Hypothalamus (tissue), 51 donors: ENCODE measurements at places on chromosomes 3 and 15.

DNA sequence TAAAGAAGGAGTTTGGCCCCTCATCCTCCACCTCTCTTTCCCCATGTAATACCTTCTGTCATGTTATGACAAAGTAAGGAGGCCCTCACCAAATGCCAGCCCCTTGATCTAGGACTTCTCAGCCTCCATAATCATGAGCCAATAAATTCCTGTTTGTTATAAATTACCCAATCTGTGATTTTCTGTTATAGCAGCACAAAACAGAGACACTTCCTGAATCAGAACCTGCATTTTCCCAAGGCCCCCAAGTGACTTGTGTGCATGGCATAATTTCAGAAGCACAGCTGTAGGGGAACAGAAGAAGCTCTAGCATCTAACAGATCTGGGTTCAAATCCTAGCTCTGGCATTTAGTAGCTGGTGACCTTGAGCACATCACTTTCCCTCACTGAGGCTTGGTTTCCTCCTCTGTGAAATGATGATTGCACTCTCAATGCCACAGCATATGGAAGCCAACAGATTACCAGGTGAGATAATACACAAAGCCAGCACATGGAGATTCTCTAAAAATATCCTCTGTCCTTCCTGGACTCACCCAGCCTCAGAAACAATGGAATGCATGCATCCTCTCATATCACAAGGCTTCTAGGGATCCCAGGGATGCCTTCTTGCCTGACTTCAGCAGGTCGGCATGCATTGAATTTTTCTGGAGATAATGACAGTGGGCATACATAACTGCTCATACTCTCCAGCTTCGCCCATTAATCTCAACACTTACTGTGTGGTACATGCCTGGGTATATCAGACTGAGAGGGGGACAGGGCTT lies 26.3 kb downstream of the TLNRD1 start:
- no peak for DNase-seq

DNA sequence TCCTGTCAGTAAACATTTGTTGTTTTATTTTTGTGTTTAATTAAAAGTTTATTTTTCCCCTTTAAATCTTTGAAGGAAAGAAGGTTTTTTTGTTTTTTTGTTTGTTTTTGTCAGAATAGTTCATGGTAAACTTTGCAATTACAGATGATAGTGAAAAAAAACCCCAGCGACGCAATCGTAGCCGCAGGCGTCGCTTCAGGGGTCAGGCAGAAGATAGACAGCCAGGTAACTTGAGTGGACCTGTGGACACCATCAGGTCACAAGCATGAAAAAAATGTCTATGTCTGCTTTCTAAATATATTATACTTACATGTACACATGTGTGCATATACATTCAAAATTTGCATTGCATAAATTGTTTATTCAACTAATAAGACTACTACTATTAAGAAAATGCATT lies 18.6 kb downstream of the DNAJC19 start:
- no peak for DNase-seq

DNA sequence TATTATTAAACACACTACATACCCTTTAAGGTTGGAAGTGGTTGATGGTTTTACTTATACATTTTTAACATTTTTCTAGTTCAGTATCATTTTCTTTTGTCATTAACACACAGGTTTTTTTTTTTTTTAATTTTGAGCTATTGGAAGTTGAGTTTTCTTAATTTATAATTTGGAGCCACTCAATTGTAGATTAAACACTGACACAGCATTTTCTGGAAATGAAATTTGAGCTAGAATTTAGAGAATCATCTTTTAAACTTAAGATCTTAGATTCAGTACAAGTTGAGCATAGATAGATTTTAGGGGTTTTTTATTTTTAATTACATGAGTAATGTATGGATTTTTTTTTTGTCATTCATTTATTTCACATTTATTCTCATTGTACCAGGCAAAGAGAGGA lies 35.0 kb downstream of the RASA2 start:
- DNase-seq: no peak

DNA sequence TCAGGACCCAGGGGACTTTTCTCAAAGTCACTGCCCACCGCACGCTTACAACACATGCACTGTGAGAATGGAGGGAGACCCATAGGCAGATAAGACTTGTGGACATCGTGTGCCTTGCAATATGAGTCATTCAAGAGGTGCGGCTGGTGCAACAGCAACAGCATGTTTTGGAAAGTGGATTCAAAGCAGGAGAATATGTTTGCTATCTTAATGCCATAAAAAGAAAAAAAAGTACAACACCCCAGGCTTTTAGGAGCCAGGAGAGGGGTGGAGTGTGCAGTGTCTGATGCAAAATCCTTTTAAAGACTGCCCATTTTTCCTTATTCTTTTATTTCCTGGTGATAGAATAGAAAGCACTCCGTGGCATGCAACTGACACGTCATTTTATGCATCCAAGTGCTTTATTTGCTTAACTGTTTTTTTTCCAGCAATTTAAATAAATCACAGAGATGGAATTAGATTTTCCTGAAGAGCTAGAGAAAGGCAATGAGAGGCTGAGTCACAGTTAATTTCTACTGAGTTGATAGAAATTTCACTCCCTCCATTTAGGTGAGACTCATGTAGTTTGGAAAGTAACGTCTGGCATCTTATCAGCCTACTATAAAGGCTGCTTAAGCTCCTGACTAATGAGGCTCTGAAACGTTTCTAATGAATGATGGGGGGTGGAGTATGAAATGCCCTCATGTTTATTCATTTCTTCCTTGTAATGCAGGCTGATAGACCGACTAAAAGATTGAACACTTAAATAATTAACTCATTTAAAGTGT lies 96.4 kb downstream of the NSUN3 start:
- DNase-seq: peak; percentile 65

DNA sequence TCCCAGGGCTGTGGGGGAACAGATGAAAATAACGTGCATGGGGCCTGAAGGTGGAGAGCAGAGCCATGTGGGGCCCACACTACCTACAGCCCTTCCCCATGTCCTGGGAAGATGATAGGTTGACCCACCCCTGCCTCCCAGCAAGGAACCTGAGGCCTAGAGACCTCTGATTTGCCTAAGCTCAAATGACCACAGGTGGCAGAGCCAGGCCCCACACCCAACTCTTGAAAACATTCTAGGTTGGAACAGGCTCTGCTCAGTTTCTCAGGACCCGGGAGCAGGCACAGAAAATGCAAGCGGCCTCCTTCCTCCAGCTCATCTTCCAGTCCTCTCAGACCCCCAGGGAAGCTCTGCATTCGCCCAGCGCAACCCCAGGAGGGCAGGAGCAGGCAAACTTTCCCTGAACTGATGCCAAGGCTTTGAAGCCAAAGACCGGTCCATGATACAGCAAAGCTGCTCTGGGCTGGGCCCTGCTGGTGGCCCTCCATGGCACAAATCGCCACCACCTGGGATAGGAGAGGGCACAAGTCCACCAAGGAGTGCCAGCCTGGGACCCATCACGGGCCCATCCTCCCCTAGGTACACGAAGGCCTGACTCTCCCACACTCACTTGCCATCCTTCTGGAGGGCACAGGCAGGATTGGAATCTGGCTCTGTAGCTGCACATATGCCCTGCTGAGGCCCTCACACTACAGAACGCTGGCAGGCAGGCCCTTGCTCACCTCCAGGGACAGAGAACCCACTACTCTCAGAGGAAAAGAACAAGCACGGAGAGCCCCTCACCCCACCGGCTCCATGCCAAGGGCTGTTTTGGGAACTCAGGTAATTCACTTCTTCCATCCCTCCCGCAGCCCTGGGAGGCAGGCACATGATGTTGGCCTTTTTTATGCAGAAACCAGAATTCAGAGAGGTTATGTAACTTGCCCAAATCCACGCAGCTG lies 51.0 kb upstream of the FURIN start:
- DNase-seq: no peak

DNA sequence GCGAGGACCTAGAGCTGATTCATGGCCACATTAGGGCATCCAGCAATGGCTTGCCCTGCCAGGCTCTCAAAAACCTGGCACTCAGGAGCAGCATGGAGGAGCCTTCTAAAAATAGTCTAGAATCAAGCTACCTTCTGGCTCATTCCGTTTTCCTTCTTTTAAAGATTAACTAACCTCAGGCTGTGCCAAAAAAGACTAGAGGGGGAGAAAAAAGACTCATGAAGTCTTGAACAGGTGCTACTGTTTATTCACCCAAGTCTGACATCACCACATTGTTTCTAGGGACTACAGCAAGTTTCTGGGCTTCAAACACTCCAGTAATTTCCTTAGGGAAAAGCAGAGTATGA lies 125.8 kb downstream of the TNIK start:
- no peak for DNase-seq

GRCh38 chr15:60993008-60993407 lies 236.1 kb downstream of the RORA start:
- DNase-seq: no peak

DNA sequence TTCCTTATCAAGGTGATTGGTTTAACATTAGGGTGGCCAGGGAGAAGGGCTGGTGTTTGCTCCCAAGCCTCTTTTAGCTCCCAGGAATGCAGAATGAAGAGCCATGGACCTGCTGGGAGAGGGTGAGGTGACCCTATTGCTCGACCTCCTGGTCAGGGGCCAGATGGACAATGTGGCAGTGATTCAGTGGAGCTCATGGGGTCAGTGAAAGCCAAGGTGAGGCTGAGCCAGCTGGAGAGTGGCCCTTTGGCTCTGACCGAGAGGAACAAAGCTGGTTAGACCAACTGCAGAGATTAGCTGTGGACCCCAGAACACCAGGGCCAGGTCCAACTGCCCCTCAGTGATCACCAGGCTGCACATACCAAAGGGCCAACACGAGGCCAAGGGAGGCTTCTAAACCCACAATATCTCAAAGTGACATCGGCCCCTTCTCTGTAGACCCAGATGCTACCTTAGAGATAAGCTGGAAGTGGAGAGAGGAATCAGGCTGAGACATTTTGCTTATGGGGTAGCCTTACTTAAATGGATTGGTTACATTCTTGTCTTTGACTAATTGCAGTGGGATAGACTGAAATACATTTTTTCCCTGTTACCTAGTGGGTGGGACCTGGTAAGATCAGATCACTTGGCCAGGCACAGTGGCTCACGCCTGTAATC lies 15.8 kb upstream of the BTBD1 start:
- DNase-seq: no peak

GRCh38 chr15:66879531-66880368 lies 177.7 kb downstream of the SMAD6 start:
- DNase-seq: no peak

DNA sequence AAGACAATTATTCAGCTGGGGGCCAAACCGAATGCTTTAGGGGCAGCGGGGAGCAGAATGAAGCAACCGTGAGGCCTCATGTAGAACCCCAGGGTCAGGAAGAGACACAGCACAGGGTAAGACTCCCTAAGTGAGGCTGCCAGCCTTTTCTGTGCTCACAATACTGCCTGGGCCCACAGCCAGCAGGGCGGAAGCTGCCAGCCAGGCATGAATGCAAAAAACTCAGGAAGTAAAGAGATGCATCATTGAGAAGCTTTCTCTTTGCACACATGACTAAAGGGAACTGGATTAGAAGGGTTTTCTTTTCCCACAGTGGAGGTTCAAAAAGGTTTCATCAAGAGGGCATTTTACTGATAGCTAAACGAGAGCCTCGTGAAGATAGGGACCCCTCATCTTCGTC lies 33.3 kb downstream of the CA12 start:
- DNase-seq: peak; percentile 41

GRCh38 chr3:112639455-112640225 lies 1.3 kb downstream of the CCDC80 start:
- no peak for DNase-seq

- DNase-seq: no peak
Observed at GRCh38 chr3:129598000-129598381, 8.5 kb downstream of the PLXND1 start.
